ENCODE measurements at places on chromosomes 6 and 20.

GRCh38 chr6:18284261-18284660, 19.9 kb upstream of the DEK start:
- no peak for DNase-seq

DNA sequence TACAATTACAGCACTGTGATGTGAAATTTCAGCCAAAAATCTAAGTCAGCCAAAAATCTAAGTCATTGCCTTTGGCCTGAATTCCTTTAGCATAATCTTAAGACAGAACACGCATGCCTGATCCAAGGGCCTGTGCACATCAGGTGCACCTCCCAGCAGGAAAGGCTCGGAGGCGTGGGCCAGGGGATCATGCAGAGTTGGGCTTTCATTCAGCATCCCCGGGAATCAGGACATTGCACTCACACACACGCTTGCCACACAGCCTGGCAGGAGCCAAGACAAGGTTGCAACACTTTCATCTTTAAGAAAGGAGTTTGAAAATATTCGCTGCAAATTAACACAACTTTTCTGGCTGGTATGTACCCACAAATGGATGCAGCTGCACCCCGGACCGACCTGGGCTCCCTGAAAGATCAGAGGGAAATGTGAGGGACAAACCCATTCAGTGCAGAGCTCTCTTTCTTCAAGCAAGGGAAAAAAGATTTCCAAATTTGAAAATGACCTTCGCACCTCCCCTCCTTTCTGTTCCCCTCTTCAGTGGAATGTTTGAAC, 48.8 kb downstream of the ERMARD start:
- DNase-seq: no peak

DNA sequence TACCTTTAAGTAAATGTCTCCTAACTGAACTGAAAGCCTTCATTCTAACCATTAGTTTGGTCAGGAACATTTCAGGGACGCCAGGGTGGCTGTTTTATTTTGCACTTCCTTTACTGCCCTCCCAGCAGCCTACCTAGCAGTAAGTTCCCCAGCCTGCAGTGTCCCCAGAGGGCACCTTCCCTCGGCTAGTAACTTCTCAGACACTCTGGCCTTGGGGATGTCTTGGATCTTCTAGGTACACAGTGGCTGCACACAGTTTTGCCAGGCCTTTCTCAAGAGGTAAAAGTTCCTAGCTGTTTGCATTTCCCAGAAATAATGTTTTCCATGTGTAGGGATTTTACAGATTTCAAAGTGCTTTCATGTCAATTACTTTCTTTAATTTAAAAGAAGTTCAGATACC, 378 bp upstream of the LAMA2 start:
- DNase-seq: no peak

- no peak for DNase-seq
These were observed 13.7 kb downstream of the ACSS1 start for GRCh38 chr20:25044261-25044560.

GRCh38 chr6:146545581-146545980, 1.9 kb downstream of the RAB32 start:
- DNase-seq: no peak

DNA sequence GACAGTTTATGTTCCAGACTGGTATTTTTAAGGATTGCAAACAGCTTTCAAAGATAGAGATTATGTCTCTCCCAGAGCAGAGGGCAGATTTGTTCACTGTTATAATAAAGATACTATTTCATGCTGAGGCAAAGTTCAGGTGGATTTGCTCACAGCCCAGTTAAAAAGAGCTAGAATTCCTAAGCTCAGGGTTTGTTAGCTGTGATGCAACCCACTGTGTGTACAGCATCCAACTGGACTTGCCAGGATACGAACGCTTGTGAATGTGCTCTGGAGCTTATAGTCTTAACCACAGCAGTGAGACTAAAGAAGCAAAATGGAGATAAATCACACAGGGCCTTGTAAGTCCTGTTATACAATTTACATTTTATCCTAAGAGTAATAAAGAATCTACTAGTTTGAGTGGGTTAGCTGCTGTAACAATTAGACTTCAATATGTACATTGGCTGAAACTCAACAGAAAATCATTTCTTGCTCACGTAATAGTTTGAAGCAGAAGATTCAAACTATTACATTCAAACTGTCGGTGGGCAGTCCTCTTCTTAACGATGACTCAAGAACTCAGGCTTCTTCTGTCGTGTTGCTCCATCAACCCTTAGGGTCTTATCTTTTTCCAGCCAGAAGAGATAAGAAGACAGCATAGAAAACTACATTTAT, 204.0 kb upstream of the PLN start:
- DNase-seq: no peak

DNA sequence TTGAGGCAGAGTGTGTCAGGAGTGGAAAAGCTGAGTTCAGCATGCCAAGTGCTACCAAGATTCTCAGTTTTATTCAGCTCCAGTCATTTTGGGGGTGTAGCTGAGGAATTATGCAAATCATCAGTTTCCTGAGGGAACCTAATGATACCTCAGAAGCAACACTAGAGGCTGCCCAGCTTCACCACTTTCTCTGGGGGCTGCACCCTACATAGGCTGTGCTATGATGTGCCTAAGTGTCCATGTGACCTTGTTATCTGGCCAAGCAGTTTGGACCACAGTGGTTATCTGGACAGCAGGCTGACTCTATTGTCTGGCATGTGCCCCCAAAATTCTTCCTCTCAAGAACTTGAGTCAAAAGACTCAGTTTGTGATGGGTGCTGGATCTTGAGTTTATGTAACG, 374.6 kb upstream of the SYNCRIP start:
- no peak for DNase-seq

DNA sequence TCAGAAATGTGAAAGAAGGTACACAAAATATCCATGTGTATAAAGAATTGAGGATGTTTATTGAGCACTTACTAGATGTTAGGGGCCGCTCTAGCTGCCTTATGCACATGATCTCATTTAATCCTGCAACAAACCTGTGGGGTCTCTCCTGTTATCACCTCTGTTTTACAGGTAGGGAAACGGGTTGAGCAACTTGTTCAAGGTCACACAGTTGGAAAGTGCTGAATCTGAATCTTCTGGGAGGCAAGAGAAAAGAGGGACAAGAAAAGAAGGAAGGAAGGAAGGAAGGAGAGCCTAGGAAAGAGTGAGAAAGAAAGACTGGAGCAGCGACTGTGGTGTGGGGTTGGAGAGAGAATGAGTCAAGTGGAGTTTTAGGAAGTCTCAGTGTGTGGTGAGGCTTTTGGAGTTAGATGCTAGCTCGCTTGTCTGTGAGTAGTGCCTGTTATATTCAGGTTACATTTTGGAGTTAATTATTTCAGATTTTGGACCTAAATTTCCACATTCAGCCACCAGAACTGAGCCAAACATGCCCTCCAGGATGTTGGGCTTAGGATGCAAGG, 7.7 kb downstream of the CLPSL1 start:
- DNase-seq: no peak

DNA sequence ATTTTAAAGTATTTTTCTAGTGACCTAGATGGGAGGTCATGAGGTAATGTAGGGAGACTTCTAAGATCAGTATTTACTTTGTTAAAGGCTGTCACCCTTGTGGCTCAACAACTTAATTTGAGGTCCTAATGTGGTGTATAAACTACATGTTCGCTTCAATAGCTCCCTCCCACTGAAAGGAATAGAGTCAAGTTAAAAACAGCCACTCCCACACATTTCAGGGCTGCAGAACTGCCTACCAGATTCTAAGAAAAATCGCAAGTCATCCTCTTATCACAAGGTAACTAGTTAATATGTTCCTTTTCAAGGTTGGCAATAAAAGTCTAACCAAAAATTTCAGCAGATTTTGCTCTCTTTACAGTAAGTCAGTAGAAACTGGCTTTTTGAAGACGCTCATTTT, 15.1 kb downstream of the GSTA1 start:
- DNase-seq: no peak

GRCh38 chr6:140441256-140441655, 1066.8 kb upstream of the CITED2 start:
- no peak for DNase-seq

DNA sequence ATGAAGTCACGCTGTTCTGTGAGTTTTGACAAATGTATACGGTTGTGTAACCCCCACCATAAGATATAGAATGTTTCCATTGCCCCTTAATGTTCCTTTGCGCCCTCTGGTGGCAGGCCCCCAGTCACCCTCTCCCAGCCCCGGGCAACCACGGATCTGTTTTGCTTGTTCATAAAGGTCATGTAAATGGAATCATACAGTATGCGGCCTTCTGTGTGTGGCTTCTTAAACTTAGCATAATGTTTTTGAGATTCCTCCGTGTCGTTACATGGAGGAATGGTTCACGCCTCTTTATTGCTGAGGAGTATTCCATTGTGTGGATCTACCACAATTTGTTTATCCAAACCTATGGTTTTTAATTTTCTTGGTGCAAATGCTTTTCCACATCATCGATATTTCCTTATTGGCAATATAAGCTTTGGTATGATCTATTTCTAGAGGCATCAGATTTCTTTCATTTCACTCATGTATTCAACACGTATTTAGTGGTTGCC, 28.4 kb downstream of the LYRM2 start:
- DNase-seq: peak; percentile 41

DNA sequence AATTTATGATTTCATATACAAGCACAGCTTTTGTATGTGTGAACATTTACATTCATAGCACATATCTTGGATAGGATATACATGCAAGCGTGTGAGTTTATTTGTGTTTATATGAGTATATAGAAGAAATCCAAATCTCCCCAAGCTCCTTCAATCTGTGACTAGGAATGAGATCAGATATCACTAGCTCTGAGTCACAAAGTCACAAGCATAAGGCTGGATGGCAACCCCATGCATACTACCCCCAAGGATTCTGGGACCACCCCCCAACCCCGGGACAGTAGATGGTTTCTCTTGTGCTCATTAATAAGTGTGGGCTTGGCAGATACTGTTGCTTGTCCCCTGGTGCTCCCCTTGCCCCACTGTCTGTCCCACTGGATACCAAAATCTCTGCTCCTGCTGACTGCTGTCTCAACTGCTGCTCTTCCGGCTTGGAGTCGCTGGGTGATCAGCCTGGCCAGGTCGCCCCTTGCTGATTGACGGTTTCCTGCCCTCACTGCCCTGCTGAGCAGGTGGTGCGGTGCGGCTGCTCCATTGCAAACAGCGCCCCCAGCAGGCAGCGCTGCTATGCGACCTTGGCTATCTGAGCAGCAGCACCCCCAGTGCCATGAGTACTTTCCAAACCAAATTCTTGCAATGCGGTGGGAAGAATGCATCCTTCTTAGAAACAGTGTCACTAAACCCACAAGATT, 279.4 kb downstream of the CD83 start:
- DNase-seq: no peak

DNA sequence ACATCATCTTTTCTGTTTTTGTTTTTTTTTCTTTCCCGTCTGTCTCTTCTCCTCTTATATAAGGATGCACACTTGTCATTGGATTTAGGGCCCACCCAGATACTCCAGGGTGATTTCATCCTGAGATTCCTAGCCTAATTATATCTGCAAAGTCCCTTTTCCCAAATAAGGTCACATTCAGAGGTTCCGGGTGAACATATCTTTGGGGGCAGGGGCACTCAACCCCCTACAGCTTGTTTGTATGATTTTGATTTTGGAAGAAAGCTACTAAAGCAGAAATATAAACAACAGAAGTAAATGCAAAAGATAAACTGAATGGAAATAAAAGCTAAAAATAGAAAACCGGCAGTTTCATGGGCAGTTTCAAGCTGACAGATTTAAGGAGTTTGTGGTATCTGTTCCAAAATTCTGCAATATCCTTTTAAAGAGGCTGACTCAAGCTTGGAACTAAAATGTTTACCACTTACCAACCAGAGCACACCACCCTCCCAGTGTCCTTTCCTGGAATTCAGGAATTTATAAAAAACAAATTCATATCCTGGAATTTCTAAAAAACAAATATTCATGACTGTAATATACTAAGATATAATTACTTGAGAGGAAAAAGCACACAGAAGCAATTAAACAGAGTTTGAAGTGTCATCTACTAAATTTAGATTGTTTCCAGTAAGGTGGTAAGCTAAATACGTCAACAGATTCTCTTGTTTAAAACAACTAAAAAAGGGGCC, 100.0 kb upstream of the CARMIL1 start:
- no peak for DNase-seq

DNA sequence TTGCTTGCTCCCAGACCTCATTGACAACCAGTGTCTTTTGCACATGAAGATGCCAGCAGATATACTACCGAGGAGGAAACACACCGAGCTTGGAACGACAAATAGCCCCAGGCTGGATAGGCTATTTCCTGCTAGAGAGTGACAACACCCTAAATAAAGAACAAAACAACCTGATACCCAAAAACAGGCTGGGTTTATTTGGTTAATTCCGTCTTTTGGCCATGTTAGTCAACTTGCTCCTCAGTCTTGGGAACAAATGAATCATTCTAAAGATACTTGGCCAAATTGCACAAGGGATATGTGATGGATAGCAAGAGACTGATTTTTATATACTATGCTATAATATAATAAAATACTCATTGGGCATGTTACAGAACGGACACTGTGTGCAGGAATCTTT, 11.5 kb upstream of the MUC22 start:
- DNase-seq: no peak

GRCh38 chr6:107637316-107638315, 147.7 kb downstream of the SOBP start:
- no peak for DNase-seq

GRCh38 chr6:32439602-32440214, at the start of gene HLA-DRA:
Gene HLA-DRA (plus strand): TSS chr6:32439887. CDS start chr6:32439951, 64 bp downstream.
- DNase-seq: no peak

- no peak for DNase-seq
These were observed 132.4 kb downstream of the CDH26 start for GRCh38 chr20:60090631-60091030.

DNA sequence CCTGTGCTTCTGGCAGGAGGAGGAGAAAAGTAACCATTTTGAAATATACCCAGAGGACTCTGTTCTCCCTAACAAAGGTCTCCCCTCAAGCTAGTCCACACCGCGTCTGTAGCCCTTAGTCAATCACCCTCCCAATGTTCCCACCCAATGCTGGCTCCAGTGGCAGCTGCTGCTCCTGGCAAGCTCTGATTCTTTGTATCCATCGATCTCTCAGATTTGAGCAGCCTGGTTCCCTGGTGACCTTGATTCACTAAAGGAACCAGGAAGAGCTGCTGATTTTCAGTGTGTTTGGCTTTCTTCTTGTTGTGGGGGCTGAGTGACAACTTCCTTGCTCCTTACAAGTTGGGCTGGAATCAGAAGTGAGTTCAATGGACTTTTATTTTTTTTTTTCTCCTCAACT, 68.5 kb downstream of the FOXC1 start:
- DNase-seq: no peak

DNA sequence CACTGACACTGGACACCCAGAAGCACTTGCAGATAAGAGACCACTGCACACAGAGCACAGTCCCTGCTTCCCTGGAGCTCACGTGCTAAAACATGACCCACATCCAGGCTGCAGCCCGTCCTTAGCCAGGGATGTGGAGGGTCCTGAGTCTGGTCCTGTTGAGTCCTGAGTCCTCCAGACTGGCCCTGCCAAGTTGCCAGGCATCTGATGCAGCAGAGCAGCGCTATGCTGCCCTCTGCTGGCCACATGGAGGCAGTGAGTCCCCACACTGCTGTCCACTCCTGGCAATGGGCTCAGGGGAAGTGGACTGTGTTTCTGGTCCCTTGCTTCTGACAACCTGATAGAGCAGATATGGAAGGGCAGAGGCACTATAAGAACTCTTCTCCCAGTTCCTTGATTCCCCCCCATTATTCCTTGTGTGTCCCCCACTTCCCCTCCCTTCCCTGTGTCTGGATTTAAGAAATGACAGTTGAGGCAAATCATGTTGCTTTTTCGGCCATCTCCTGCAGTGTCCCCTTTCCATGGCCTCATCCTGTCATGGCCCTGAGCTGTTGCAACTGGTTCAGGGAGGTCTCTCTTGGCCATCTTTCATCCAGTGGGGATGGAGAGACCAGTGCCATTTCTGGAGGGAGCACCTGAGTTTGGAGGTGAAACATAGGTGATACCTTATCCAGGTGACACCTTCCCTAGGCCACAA, 86.0 kb downstream of the DHX35 start:
- DNase-seq: peak; percentile 29

All from stimulated activated CD4-positive, alpha-beta T cell treated with anti-CD3 and anti-CD28 coated beads, Interleukin-1b, Interleukin-23, amount 100 ng/mL, for 1 hour (primary cell).